Cerebellum (tissue), 4 donors: ENCODE measurements at places on chromosomes 2 and 18. TPM values are rescaled to one million over a fixed set of nuclear protein-coding genes. Genes with fewer than 3 reads are reported as not detected.

DNA sequence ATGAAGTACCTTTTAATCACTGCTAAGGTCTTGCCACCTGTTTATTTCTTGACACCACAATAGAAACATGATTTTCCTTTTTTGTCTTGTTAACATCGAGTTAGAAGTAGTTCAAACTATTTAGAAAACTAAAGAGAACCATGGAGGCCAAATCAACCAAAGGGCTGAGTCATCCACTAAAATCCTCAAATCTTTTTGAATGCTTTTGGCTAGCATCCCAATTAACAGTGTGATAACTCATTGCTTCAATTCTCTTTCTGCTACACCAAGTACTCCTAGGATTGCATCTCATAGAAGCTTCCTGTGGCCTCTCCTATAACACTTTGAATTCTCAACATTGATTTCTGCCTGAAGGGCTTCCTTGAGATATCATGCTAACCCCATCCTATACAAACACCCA, 159.9 kb upstream of the MMADHC start:
- no peak for DNase-seq

- no peak for DNase-seq
Measured at GRCh38 chr2:104977958-104978357, 59.9 kb upstream of the MRPS9 start.

DNA sequence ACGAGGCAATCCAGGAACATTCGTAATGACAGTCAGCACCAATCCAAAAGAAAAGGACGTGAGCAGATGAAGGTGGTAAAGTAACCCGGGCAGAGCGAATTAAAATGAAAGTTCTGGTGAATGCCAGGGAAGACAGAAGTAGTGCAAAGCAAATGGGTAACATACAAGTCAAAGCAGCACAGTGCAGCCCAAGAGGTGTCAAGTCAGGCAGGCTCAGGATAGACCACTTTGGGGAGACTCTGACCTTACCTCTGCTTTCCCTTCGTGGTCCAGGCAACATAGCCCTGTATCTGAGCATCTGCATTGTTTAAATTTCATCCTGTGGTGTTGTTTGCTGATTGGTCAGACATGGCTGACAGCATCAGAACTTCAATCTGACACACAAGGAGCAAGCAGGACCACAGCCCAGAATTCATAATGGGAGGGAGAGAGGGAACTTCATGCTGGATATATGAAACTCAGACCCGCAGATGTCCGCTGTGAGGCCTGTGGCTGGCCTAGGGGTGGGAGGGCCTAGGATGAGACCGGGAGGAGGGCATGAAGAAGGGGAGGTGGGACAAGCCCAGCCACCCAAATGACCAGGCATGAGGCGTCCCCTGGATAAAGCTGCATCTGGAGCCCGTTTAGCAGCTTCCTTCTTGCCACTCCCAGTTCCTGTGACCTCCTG, 285.7 kb downstream of the TCF4 start:
- no peak for DNase-seq

DNA sequence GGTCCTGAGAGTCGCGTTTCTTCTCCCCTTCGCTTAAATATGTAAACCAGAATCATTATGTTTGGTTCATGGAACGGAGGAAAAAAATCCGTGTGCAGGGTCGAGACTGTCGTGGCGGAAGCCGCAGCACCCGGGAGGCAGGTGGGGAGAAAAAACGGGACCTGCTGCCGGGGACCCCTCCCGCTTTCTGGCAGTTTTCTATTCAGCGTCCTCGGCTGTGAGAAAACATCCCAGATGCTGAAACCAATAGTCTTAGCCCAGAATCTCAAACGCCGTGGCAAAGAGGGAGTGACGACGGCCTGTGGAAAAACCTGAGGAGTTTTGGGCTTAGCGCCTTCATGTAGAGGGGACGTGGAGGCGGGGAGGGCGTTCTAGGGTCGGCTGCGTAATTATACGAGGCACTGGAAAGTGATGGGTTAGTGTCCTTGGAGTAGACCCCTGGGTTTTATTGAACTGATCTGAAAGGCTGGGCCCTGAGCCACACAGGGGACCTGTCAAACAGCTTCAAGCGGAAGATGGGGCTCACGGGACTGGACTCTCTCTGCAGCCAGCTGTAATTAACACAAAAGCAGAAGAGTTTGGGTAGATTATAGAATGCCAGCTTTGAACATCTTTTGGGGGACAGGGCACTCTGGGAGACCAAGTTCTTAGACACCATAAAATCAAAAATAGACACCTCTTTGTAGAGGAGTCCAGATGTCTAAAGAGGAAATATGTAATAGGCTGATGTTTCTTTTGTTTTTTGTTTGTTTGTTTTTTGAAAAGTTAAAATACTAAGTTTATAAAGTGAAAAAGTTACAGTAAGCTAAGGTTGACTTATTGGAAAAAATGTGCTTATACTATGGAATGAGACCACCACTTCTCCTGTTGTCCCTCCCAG, 834 bp upstream of the BUB1 start:
- peak; percentile 16 for DNase-seq

DNA sequence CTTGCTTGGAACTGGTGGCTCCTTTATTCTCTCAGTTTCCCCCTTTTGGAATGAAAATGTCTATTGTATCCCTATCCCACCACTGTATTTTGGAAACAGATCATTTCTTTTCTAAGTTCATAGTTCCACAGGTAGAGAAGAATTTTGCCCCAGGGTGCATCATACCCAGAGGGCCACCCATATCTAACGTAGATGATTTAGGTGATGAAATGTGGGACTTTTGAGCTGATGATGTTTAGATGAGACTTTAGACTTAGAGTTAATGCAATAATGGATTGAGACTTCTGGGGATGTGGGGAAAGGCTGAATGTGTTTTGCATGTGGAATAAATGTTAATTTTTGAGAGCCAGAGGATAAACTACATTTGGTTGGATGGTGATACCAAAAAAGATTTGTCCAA, 107.9 kb upstream of the CYP26B1 start:
- no peak for DNase-seq

DNA sequence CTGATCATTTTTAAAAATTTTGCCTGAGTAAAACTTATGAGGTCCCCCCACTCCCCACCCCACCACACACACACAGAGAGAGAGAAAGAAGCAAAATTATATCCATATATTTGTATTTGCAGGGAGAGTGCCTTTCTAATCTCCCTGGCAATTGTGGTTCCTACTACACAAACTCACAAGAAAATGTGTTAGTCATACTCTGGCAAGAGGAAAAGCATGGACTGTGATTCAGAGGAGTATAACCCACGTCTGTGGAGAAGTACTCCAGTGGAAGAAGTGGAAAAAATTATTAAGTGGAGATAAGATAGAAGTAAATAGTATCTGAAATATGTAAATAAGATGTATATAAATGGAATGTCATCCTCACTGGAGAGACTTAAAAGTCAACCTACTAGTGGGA, 114.0 kb downstream of the DSEL start:
- no peak for DNase-seq

DNA sequence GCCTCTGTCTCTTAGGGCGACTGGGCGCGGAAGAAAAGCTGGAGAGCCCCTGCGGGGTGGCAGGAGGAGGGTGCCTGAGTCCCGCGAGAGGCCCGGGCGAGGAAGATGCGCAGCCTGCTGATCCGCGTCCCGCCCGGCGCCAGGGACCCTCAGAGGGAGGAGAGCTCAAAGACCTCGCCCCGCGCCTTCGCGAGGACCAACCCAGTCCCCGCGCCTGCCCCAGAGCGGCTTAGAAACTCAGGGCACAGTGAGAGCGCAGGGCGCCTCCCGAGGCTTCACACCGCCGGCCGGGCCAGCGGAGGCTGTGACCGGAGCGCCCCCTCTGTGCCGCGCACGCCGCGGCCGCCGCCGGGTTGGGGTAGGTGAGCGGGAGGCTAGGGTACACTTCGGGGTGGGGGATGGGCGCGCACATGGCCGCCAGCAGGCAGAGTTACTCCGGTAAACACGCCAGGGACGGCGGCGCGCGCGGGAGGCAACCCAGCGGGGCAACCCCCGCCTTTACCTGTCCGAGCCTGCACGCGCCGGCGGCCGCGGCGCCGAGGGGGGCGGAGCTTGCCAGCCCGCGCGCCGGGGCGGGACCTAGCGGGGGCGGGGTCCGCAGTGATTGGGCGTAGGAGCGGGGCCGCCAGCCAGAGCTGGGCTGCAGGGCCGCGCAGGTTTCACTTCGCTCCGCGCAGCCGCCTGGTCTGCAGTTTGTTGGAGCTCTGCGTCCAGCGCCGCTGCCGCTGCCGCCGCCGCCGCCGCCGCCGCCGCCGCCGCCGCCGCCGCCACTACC, at the start of gene BCL2L11:
Gene BCL2L11, plus strand, starts transcription at position 662 of the 775 bp plus-strand sequence. CDS start 2,832 bp downstream, outside the sequence.
- peak; percentile 63 for DNase-seq

DNA sequence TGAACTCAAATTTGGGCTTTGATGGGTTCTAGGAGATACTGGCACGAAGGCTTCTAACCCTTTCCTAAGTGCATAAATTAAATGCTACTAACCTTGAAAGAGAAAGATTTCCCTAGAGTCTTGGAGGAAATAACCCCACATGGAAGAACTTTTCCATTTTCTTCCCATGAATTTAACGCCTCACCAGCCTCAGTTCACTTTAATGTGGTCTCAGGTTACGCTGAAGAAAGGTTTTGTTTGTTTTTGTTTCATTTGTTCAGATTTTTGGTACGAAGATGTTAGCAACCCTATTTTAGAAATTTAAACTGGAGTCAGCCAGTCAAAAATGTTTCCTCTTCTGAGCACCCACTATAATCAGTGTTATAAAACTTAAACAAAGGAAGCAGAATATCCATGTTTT, 30.7 kb downstream of the METTL4 start:
- no peak for DNase-seq

DNA sequence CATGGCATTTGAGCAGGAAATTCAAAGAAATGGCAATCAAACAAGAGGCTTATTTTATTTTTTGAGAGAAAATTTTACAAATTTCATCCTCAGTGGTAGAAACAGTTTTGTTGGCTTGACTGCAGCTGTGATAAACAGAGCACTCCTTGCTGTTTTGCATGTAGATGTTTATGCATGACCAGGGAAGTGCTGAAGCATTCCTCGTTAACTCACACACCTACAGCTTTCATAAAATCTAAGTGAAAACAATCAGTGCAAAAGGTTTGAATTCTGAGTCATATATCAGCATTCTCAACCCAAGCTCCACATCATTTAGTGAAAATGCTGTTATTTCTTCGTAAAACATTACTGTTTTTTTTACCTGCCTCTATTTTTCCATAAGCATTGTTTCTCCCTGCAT, 146.6 kb upstream of the CCDC68 start:
- no peak for DNase-seq

- DNase-seq, result no peak
Measured at GRCh38 chr2:126244937-126245336, 411.0 kb upstream of the GYPC start.

- no peak for DNase-seq
Measured at GRCh38 chr2:98708396-98709186, 22.3 kb downstream of the MGAT4A start.

- no peak for DNase-seq
Measured at GRCh38 chr2:237865623-237866041, 6.2 kb downstream of the RAMP1 start.

The PRSS56 gene
- total RNA-seq, result 0.18 TPM

The COL6A3 gene
- total RNA-seq, result 59.6 TPM

The RIT2 gene
- total RNA-seq, result 9.5 TPM
